ENCODE measurements at places on chromosomes 11 and 22.

- no peak for DNase-seq
These were observed 129.1 kb downstream of the APOL5 start for GRCh38 chr22:35846804-35847203.

DNA sequence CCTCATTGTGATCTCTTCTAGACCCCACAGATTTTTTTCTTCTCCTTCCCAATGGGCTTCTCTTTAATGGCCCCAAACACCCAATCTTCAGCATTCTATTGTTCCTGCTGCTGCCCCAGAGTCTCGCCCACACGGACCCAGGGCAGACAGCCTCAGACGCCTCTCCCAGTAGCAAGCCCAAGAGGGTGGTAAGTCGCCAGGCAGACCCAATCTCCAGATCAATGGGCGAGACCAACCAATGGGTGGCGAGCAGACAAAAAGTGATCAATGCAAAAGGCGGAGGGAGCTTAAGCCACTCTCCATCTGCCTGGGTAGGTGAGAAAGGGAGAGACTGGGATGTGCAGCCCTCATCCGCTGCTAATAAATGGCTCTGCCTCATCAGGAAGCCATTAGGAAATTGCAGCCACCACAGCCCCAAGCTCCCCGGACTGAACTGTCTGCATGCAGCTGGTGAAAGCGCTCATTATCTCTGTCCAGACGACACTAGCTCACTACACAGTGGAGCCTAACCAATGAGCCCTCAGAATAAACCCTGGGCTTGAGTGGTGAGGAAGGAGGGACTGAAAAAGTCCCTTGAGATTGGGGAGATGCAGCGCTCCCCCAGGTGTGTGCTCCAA, 81.8 kb downstream of the ETS1 start:
- no peak for DNase-seq

DNA sequence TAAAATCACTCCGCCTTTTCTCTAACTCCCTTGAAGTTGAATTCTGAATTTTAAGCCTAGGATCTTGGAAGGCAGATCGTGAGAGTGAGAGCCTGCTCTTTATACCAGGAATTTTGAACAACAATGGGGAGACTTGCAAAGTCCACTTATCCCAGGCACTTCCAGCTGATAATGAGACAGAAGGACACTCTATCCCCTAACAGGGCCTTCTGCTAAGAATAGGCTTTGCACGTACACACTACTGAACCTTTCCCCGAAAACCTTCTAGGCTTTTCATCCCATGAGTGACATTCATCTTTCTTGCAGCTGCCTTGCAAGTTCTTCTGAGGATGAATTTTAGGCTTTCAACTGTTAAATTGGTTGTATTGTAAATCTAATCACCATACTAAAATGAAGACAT, 44.0 kb upstream of the WT1 start:
- DNase-seq = no peak

DNA sequence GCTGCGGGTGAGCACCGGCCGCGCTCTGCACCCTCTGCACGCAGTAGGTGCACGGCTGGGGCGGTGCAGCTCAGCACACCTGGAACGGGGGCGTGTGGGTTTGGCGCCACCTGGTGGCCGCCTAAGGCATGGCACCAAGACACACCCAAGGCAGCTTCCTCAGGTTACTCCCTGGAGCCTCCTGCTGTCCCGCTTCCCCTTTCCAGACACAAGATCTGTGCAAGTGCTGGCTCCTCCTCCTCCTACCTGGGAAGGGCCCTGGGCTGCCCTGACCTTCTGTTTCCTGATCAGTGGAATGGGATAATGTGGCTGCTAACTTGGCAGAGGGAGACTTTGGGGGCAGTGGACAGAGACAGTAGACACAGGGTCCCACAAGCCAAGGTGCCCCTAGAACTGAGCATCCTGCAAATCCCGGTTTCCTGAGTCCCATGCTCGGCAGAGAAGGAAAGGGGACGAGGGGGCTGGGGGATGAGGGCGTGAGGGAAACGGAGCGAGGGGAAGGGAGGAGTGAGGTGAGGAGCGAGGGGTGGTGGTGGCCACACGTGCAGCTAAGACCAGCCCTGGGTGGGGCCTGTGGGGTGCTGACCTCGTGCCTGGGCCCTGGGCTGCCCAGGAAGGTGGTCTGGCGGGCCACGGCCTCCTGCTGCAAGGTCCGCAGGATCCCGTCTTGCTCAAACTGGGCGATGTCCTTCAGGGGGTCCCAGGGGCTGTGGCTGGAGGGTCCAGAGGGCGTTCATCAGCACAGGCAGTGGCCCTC, 34.8 kb upstream of the CARS1 start:
- peak; percentile 55 for DNase-seq

DNA sequence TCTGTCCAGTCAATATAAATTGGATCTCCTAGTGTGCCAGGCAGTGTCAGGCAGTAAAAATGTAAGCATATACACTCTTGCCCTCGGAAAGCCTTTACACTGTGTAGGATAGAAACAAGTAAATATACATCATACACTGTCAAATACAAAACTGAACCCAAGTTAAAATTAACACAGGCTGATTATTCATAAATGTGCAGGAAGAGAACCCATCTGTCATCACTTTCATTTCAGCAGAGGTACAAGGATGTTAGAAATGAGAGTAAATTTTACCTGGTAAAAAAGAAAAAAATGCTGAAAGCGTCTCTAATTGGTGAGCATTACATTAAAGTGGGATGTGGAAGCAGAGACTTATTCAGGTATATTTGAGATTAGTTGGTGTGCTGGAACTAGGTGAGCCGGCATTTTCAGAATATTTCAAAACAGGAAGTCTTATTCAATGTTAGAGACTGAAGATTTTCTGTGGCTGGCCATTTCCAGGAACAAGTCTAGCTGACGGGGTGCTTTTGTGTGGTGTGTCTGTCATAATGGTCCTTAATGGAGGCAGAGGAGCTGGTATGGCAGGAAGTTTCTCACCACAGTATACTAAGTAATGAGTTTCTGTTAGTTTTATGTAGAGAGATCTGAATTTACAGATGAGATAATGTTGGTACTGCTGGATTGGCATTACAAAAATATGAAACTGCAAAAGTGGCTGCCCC, 192.6 kb downstream of the CASP12 start:
- peak; percentile 15 for DNase-seq

- DNase-seq = no peak
These were observed 85.8 kb downstream of the SERGEF start for GRCh38 chr11:17927041-17927440.

GRCh38 chr11:129728581-129728980, 87.1 kb upstream of the TMEM45B start:
- DNase-seq = no peak

- DNase-seq = no peak
These were observed 183.8 kb upstream of the NTM start for GRCh38 chr11:131186629-131187101.

- no peak for DNase-seq
These were observed 6.3 kb downstream of the TST start for GRCh38 chr22:37012956-37013355.

DNA sequence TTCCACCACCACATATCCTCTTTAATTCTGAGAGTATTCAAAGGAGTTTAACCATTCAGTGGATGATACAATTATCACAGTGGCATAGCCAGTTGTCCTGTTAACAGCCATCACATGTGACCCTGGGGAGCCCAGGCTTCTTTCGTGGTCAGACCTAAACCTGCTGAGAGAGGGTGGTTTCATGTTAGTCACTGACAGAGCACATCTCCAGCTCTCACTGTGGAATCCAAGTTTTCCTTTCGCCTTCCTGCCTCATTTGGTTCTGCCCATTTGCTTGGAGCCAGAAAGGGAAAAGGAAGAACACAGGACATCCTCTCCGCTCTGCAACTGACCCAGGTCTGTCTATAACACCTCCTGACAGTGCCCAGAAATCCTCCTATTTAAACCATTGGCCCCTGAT, 60.4 kb downstream of the MCHR1 start:
- DNase-seq = no peak

GRCh38 chr22:24985826-24986214, 33.3 kb downstream of the KIAA1671 start:
- DNase-seq = no peak

- DNase-seq = no peak
These were observed 188.3 kb upstream of the MTNR1B start for GRCh38 chr11:92781151-92781550.

DNA sequence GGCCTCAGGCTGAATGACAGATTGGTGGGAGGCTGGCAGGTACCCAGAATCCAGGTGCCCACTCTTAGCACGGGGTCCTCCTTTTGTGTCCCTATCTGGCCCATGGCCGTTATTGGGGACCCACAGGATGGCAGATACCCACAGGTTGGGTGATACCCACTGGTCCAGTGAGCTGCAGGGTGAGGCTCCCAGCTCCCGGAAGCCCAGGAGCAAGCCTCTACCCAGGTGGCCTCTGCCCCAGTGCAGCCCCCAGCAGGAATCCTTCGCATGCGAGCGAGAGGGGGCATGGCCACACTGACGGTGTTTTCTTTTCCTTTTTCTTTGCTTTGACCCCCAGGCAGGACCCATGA, 116.1 kb downstream of the PHF21B start:
- DNase-seq = no peak

- DNase-seq = no peak
These were observed 47.7 kb downstream of the BBOX1 start for GRCh38 chr11:27088353-27088752.

GRCh38 chr11:112751772-112752171, 209.4 kb upstream of the NCAM1 start:
- no peak for DNase-seq

- DNase-seq = no peak
These were observed 22.8 kb downstream of the INCENP start for GRCh38 chr11:62146476-62147200.

DNA sequence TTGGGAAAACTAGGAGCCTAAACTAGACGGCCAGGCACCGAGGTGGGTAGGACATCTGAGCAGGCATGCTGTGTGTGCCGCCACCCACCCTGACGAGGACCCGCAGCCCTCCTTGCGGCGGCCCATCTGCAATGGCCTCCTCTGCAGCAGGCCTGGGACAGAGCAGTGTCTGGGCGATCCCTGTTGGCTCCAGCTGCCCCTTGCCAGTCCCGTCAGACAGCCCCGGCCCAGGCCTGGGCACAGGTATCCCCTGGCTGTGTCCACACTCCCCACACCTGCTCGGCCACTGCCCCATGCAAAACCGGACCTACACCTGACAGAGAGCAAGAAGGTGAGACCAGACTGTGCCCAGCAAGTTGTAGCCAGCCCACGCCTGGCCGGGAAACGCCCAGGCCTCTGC, 38.7 kb upstream of the GNB1L start:
- no peak for DNase-seq

GRCh38 chr11:101913656-101914055, 1.2 kb upstream of the CEP126 start:
- DNase-seq = no peak

DNA sequence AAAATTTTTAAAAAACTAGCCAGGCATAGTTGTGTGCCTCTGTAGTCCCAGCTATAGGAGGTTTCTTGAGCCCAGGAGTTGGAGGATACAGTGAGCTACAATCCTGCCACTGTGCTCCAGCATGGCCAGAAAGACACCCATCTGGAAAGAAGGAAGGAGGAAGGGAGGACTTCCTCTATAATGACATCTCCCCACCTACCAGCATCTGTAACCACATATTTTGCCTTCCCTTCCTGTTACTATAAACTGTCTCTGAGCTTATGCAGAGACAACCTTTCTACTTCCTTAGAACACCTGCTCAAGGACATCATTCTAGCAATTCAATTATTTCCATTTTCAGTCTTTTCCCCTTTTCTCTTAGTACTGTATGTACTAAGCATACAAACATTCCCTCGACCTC, 2.2 kb upstream of the NUP160 start:
- DNase-seq = no peak

- DNase-seq = no peak
These were observed 226.3 kb downstream of the OPCML start for GRCh38 chr11:133306019-133306418.

DNA sequence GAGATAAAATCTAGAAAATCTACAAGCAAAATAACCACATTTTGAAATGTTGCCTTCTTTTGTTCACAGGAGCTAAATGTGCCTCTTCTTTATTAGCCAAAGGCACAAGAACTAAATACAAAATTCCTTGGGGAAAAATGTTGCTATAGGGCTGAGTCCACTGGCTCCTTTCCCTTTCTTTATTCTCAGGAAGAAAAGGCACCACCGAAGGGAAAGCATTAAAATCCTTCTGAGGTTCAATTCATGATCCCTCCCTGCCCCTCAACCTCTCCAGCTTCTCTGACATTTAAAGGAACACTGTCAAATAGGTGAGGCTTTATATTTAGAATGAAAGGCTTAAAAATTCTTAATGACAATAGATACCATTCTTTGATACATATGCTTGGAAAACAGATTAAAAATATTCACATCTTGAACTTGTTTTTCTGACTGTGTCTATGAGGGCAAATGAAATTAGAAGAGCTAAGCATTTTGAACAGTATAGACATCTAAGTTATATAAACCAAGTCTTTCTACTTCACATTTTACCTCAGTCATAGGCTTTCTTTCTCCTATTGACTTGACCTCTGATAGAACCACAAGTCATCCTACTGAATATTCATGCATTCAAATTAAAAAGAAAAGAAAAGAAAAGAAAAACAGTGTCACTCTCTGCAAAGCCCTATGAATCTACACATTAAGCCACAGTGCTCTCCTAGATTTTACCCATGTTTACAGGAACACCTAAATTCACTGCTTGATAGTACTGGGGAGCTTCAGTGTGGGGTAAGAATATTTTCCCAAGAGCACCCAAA, 148.2 kb downstream of the MAML2 start:
- no peak for DNase-seq

GRCh38 chr22:17303840-17304779, 65.2 kb upstream of the CECR2 start:
- peak; percentile 25 for DNase-seq

- DNase-seq = no peak
These were observed 1.8 kb upstream of the ARHGEF17 start for GRCh38 chr11:73306069-73306841.

GRCh38 chr11:62771144-62772021, at the start of gene TAF6L:
TAF6L (plus strand) TSS chr11:62771396; CDS start chr11:62775784, 4,388 bp downstream.
- DNase-seq = peak; percentile 85

DNA sequence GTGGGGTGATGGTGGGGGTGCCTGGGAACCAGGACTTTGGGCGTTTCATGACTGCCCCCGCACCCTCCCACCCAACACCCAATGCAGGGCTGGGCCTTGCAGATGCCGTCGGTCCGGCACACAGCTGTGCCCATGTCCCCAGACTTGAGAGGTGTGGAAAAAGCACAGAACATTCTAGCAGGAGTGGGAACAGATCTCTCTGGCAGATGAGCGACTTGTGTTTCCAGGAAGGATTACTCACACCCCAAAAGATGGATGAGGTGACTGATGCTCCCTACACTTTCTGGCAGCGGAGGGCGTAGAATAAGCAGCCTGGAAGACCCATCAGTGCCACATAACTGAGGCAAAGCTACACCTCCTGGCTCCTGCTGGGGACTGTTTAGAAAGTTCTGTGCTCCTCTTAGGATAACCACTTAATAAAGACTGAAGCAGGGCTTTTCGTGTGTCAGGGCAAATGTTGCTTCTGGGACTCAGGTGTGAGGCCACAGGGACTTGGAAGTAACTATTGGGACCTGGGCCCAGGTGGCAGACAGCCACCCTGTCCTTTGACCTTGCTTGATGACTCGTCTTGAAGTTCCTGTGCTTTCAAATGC, 24.2 kb downstream of the FBLN1 start:
- no peak for DNase-seq

GRCh38 chr11:71940561-71941219, 11.8 kb downstream of the RNF121 start:
- no peak for DNase-seq
